ENCODE measurements at places on chromosomes 12 and 14.

GRCh38 chr12:42019746-42020145 lies 124.9 kb downstream of the GXYLT1 start:
- ATAC-seq = no peak

GRCh38 chr12:113908584-113909100 lies 57.5 kb downstream of the RBM19 start:
- no peak for ATAC-seq

- no peak for ATAC-seq
These were observed 5.2 kb upstream of the PACS2 start for GRCh38 chr14:105309371-105309770.

DNA sequence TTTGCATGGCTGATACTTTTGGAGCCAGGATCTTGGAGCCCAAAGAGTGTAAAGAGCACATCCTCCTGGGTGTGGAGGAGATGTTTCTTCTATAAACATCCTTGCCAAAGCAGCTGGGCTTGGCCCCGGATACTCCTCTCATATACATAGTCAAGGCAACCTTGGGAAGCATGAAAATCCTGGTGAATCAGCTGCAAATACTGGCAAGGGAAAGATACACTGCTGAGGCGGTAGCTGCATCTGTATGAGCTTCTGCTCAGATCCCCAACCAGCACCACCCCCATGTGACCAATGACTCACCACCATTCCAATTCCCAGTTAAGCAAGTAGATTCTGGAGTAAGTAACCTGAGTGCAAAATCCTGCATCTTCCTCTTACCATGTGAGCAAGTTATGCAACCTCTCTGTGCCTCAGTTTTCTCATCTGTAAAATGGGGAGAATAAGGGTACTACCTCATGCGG lies 567.4 kb downstream of the MED13L start:
- no peak for ATAC-seq

GRCh38 chr12:93705237-93705636 lies 28.1 kb downstream of the CRADD start:
- ATAC-seq = no peak

- no peak for ATAC-seq
These were observed 167.0 kb upstream of the ALG10B start for GRCh38 chr12:38149395-38150073.

DNA sequence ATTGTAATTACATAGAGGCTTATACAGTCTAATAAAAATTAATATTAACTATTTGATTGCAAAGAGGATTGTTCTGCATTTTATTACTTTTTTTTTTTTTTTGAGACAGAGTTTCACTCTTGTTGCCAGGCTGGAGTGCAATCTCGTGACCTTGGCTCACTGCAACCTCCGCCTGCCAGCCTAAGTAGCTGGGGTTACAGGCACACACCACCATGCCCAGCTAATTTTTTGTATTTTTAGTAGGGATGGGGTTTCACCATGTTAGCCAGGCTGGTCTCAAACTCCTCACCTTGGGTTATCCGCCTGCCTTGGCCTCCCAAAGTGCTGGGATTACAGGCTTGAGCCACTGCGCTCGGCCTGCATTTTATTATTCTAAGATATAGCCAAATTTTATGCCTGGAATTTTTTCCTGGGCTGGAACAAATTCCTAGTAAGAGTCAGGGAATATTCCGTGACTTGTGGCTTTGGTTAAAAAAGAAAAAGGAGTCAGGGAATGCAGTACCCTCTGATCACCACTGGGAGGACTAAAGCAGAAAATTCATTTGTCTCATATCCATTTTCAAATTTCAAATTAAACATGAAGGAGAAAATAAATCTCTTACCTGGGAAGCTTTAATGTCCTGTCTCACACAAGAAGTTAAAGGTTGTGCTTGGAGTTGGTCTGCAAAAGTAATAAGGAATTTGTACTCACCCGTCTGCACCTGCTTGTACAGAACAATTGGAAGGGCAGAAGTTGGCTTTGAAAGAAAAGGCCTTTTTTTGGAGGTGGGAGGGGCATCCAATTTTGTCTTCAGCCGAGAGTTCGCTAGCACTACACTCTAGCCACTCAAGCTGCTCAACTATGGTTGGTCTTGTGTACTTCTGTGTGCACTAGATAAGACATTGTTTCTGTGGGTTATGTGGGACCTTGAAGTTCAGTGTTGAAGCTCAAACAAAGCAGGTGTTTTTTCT lies 8.7 kb downstream of the MARK3 start:
- no peak for ATAC-seq

DNA sequence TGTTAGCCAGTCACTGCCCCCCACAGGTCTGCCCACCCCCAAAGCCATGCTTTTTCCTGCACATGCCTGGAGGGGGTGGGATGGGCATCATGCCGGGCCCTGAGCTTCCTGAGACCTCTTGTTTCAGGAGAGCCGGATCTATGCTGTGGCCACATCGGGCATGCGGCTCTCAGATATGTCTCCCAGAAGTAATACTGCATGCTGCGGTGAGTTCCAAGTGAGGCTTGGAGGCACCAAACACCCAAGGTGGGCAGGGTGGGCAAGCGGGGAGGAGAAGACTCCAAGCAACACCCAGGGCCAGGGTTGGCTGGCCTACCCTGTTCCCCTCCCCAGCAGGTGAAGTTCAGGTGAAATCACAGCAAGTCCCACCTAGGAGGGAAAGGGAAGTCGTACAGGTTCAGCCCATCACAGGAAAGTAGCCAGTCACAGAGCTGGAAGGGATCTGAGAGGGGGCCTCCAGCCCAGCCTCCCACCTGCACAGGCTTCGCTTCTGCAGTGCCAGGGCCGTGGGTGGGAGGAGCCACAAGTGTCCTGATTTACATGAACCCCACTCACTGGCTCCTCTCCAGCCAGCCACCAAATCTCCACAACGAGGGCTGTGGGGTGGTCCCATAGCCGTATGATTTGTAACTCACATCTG lies 30.9 kb downstream of the PIGH start:
- ATAC-seq = no peak

- ATAC-seq = no peak
These were observed at the start of gene FOXG1 for GRCh38 chr14:28766469-28766955. TSS of gene FOXG1 (plus strand) at chr14:28766787. CDS start at chr14:28767280, 493 bp downstream.

DNA sequence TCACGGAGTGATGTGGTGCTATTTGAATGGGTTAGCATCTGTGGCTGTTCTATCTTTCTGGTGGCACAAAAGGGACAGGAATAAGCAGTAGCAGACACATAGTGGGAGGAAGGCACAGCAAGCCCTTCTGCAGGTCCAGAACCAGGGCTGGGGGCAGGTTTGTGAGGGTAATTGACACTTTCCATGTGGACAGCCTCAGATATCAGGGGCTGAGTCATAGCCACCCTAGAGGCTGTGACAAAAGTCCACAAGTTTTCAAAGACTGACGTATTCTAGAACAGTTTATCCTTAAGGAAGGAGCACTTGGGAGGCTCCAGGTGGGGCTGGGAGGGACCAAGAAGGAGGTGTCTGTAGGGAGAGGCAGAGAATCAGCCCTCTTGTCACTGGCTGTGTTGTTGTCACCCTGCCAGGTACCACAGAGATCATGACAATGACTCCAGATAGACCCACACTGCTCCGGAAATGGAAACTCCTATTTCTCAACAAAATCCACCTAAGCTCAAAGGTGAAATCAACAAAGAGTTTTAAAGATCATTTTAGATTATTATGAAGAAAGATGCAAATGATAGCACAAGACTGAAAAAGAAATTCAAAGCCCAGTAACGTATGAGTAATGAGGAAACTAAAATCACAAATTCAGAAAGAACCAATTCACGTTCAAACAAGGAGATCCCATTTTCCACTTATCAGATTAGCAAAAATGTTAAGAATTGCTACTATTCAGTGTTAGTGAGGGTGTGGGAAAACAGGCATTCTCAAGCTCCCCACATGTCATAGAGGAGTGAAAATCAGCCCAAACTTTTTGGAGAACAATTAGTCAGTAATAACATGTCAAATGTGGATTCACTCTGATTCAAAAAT lies 48.3 kb downstream of the NFKBIA start:
- ATAC-seq = peak; percentile 88

- ATAC-seq = no peak
These were observed 9.3 kb upstream of the CALCOCO1 start for GRCh38 chr12:53736592-53736991.

DNA sequence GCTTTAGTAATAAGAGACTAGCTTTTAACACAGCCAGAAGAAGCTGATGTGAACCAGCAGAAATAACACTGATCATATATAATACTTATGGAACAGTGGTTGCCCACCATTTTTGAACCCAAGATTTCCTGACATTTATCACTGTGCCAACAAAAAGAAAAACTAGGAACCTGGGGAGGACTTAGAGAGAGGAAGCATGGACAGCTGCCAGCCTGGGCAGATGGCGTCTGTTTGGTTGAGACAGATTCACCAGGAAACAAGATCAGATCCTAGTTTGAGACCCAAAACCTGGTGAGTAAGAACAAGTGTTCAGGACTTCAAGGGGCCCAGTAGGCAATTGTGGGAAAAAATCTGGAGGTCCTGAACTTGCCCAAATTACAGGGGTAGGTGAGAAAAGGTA lies 95.3 kb downstream of the BICD1 start:
- ATAC-seq = no peak

DNA sequence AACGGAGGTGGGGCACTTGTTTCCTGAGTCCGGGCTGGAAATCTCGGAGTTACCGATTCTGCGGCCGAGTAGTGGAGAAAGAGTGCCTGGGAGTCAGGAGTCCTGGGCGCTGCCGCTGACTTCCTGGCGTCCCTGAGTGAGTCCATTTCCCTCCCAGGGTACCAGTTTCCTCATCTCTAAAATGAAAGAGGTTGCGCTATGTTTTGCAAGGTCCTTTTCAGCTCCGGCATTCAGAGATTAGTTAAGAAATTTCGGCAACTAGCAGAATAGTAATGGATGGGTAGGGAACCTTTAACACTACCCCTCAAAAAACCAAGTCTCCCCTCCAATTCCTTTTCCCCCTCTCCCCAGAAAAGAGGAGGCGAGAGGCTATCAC lies 724 bp downstream of the BLOC1S1 start:
- no peak for ATAC-seq

- ATAC-seq = no peak
These were observed 58.0 kb upstream of the EVL start for GRCh38 chr14:100007254-100007653.

DNA sequence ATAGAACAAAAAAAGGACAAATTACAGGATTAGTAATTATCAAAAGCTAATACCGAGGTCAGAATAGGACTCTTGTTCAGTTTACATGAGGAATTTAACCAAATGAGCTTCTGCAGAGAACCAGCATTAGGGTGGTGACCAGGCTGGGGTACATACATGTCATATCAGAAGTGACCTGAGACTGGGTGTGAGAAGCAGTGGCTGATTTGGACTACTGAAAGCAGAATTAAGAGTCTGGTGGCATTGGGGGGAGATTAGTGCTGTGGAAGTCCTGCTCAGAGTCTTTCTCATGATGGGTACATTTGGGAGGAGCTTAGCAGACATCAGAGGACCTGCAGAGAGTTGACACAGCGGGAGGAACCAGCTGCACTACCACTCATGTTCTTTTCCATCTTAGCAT lies 21.7 kb downstream of the TRAF3 start:
- no peak for ATAC-seq

DNA sequence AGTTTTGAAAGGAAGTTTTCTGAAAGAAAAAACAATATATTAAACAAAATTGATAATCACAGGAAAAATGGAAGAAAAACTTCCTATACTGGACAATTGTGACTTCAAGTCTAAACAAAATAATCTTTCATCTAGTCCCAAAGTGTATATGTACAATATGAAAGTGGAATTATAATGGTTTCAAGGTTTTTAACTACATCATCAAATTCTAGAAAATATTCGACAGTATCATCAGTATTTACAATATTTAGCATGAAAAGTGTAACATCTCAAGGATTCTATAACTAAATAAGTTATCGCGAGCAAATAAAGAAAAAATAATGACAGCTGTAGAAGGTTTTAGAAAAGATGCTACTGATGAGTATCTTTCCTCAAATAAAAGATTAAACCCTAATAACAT lies 310.9 kb upstream of the LRFN5 start:
- no peak for ATAC-seq

- ATAC-seq = no peak
These were observed 901.6 kb downstream of the BCL11B start for GRCh38 chr14:98370352-98370751.

GRCh38 chr14:67487937-67488893 lies at the start of gene TMEM229B:
TSS of gene TMEM229B (minus strand) at chr14:67488721. CDS start at chr14:67473923, 14,798 bp downstream.
- ATAC-seq = peak; percentile 99

Measured in activated T-helper 17 cell treated with anti-CD3 and anti-CD28 coated beads, Interleukin-2, amount 50 U/mL, for 72 hours (primary cell).